ENCODE measurements at places on chromosomes 5 and 9. TPM values are rescaled to one million over a fixed set of nuclear protein-coding genes. Genes with fewer than 3 reads are reported as not detected.

The C9orf50 gene
- 0.19 TPM for total RNA-seq

The ABO gene
- not detected for total RNA-seq

The NKD2 gene
- total RNA-seq = not detected

The PSAT1 gene
- 0.98 TPM for total RNA-seq

The NRG2 gene
- total RNA-seq = 0.24 TPM

The HAVCR1 gene
- total RNA-seq = 2.3 TPM

The CDKN2B-AS1 gene
- total RNA-seq = not detected

The ENTPD2 gene
- not detected for total RNA-seq

The GABRP gene
- total RNA-seq = not detected

The FGD3 gene
- total RNA-seq = 87.8 TPM

The PFN3 gene
- total RNA-seq = not detected

The SLC4A9 gene
- total RNA-seq = not detected

The C9 gene
- total RNA-seq = not detected

DNA sequence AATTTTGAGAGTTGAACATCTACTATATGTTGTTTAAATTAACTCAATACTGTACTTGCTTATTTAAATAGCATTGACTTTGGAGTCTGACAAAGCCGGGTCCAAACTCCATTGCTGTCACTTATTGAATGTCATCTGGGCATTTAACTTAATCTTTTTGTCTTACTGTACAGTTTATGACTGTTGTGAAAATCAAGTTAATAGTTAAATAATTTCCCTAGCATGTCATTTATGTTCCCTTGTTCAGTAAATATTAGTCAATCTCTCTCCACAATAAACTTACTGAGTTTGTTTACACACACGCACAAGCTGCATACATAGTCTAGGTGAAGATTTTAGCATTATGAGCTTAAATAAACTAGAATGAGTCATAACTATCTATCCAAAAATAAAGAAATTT lies 6.3 kb upstream of the UGCG start:
- DNase-seq = no peak

DNA sequence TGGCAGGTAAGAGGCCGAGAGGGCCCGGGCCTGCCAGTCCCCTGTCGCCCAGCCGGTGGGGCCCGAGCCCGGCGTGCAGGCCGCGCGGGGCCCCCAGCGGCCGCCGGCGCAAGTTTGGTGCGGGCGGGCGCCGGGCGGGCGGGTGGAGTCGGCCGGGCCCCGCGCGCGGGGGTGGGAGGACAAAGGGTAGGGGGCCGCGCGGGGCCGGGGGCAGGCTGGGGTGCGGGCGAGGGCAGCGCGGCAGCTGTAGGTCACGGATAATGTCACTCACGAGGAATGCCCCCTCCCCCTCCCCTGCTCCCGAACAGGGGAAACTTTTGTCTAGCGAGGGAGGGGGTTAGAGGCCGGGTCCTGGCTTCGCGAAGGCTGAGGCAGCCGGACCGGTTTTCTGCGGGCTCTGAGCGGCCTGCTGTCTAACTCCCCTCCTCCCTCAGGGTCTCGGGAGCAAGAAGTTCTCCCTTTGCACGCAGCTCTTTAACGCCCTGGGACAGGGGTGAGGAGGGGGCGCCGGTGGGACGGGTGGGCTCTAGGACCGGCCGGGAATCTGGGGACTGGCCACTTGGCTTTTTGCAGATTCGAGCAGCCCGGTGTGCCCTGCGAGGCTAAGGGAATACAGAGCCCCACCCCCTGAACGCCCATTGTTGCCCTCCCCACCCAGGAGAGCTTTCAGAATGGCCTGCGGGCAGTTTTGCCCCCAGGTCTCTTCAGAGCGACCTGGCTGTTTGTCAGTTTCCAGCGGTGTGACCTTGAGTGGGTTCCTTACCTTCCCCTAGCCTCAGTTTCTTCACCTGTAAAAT lies 21.3 kb upstream of the NDST1 start:
- DNase-seq = peak; percentile 17

- no peak for DNase-seq
Measured at GRCh38 chr5:89081360-89081759, 198.4 kb upstream of the MEF2C start.

DNA sequence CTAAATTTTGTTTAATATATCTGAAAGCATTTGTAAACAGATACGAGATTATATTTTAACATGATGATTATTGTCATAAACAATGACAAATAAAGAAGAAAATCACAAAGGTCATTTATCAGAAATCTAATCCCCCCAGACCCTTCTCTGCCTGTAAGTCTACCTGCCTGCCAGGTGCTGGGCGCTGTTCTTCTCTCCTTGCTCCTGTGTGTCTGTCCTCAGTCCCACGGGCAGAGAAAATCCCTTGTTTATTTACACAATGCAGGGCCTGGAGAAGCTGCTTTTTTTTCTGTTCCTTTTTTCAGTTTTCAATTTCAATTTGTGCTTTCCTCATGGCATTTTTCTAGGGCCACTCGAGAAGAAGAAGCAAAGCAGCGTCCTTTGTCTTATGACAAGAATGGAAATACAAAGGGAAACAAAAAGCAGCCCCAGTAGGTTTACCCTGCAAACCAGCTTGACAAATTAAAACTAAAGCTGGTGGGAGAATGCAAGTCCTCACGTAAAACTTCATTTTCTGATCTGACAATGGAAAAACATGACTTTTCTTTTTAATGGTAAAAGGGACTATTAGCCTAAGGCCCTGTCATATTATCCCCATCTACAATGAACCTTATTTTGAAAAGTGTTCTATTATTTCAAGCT lies 282.4 kb upstream of the KLF9 start:
- no peak for DNase-seq

- DNase-seq = no peak
Measured at GRCh38 chr5:82320966-82321365, 42.8 kb upstream of the RPS23 start.

DNA sequence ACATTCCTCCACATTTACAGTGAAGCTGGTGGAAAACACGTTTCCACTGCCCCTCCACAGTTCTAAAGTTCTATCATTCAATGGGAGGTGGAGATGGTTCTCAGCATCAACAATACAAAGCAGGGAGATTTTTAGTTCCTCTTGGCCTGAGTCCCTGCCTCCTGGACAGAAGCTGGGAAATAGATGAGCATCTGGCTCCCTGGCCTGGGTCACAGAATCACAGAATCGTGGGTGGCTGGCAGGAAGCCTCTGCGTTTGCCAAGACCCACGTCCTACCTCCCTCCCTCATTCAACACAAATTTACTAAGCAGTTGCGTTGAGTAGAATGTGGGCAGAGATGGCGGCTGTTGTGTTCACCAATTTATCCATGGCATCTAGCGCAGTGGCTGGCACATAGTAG lies 5.2 kb upstream of the PPARGC1B start:
- no peak for DNase-seq

GRCh38 chr5:40962207-40962955 lies 53.1 kb downstream of the C7 start:
- no peak for DNase-seq

DNA sequence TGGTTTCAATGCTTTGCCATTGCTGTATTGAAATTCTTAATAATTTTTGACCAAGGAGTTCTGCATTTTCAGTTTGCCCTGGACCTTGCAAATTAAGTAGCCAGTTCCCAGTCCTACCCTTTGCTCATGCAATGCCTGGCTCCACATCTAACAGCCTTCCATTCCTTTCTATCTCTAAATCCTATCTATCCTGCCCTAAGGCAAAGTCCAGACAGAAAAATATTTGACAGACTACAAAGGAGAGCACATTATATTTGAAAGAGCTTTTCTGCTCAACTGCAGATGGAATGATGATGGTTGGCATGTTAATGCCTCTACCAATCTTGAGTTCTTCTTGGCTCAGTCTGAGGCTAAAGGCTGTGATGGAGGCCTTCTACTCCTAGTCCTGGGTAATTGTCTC lies 15.5 kb downstream of the SLC22A4 start:
- no peak for DNase-seq

- DNase-seq = no peak
Measured at GRCh38 chr5:67606586-67606947, 410.0 kb upstream of the CD180 start.

- no peak for DNase-seq
Measured at GRCh38 chr9:73154271-73154670, 2.6 kb downstream of the ANXA1 start.

GRCh38 chr9:99370376-99370775 lies 148.3 kb downstream of the SEC61B start:
- no peak for DNase-seq

DNA sequence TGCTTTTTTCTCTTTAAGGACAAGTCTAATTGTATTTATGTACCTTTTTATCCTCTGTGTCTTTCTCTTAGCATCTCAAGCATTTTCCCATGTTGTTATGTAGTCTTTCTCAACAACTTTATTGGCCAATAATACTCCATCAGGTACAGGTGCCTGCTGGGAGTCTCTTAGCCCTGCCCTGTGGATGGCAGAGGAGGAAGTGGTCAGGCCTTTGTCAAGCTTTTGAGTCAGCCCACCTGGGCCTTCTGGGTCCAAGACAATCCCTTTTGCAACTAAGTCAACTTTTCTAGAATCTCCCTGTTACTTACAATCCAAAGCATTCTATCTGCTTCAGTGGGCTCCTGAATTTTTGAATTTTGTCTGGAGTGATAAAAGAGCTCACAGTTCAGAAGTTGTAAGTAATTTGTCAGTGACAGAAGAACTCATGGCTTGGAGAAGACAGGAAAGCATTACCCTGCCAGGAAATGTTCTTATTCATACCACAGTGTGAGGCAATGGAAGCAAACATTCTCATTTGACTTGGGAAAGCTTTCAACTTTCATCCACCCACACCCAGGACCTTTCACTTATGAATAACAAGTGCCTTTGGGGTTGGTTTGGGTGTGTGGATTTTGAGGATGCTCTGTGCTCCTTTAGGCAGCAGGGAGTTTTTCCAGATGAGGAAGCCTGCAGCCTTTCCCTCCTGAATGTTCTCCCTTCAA lies 200.0 kb upstream of the S1PR3 start:
- DNase-seq = no peak

- DNase-seq = no peak
Measured at GRCh38 chr9:117835798-117836197, 131.6 kb downstream of the TLR4 start.

GRCh38 chr9:136160381-136160841 lies 41.7 kb upstream of the TMEM250 start:
- DNase-seq = no peak

DNA sequence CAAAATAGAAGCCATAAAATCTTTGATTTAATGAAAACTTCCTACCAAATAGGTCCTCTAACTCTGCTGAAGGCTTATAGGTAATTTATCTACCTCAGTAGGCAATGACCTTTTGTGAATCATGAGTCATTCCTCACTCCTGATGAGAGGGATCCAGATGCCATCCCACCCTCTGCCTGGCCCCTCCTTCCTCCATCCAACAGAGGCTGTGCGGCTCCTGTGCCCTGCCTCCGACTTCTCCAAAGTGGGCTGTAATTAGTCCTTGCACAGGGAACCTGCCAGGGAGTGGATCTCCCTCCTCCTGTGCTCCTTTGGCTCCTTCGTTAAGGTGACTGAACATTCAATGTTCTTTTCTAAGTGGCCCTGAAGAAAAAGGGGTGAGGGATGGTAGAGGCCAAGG lies 213.9 kb upstream of the TBCA start:
- DNase-seq = no peak

DNA sequence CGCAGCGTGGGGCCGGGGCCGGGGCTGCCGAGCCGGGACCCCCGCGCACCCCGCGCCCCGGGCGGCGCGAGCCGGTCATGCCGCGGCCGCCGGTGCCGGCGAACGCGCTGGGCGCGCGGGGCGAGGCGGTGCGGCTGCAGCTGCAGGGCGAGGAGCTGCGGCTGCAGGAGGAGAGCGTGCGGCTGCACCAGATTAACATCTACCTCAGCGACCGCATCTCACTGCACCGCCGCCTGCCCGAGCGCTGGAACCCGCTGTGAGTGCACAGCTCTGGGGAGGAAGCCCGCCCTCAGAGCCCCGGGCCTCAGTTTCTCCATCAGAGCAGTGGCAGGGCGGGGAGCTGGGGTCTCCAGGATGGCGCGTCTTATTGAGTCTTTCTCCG lies 335 bp downstream of the GALNT12 start:
- no peak for DNase-seq

- no peak for DNase-seq
Measured at GRCh38 chr9:127822108-127822507, 19.4 kb downstream of the FPGS start.

DNA sequence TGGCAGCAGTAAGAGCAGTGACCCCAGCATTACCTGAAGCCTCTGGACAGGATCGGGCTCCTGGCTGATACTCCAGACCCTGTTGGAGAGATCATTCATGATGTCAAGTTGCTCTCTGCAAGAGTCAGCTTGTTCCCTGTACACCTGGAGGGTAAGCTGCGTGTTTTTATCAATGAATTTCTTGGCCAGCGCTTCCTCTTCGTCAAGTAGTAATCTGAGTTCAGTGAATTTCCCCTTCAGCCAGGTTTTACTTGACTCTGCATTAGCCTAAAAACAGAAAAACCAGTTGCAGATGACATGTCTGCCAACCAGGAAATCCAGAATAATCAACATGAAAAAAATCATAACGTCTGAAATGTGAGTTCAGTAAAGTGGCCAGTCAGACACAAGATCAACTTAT lies 19.1 kb downstream of the TRIM14 start:
- no peak for DNase-seq

DNA sequence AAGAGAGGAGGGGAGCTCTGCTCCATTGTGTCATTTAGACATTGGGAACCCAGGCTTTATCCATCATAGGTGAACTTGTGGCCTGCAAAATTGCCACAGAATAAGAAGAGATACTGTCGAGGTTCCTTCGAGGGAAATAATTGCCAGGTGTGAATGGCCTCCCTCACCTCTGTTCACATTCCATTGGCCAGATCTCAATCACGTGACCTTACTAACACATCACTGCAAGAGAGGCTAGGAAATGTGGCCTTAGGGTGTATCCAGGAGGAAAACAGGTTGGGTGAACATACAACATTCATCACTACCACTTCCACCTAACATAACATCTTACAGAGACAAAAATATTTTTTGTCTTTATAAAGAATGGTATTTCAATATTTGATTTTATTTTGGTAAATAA lies 182.1 kb downstream of the FBXL7 start:
- no peak for DNase-seq

- no peak for DNase-seq
Measured at GRCh38 chr9:113222482-113222841, 1.1 kb downstream of the SLC31A1 start.

DNA sequence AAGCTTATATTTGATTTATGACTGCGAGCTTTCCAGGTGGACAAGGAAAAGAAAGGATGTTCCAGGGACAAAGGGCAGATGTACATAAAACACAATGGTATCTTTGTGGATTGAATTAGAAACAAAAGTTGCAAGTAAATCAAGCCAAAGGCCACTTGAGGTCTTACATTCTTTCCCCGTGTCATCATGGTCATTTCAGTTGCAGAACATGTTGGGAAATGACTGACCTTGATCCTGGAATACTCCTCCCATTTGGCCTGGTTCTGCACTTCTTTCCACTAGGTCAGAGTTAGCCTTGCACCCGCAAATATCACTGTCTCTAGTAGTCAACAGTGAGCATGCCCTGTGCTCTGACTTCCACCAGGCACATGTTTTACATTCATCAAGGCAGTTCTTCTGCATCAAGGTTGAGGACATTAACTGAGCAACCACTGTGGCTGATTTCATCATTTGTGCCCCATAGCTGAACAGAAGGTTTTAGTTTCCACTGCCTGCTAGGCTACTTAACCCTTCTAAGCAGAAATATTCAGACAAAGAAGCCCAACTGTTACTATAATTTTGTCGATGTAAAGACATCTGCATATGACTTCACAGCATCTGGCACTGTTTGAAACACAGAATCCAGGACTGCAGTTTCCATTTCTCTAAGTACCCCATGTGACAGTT lies 1161.7 kb upstream of the DMAC1 start:
- no peak for DNase-seq

All from CD8-positive, alpha-beta T cell (primary cell).